GM19239 (cell line): ENCODE measurements at places on chromosomes 2 and 18.
A peak's percentile ranks its signal among the peaks of the same experiment; 100 is the strongest.

- DNase-seq: no peak
Observed at GRCh38 chr2:160109939-160110673, 47.7 kb upstream of the PLA2R1 start.

- no peak for DNase-seq
Observed at GRCh38 chr2:160557903-160558302, 64.3 kb upstream of the RBMS1 start.

GRCh38 chr2:9791711-9792110 lies 51.6 kb upstream of the TAF1B start:
- DNase-seq: no peak

GRCh38 chr18:34050661-34051060 lies 174.1 kb downstream of the NOL4 start:
- DNase-seq: no peak

DNA sequence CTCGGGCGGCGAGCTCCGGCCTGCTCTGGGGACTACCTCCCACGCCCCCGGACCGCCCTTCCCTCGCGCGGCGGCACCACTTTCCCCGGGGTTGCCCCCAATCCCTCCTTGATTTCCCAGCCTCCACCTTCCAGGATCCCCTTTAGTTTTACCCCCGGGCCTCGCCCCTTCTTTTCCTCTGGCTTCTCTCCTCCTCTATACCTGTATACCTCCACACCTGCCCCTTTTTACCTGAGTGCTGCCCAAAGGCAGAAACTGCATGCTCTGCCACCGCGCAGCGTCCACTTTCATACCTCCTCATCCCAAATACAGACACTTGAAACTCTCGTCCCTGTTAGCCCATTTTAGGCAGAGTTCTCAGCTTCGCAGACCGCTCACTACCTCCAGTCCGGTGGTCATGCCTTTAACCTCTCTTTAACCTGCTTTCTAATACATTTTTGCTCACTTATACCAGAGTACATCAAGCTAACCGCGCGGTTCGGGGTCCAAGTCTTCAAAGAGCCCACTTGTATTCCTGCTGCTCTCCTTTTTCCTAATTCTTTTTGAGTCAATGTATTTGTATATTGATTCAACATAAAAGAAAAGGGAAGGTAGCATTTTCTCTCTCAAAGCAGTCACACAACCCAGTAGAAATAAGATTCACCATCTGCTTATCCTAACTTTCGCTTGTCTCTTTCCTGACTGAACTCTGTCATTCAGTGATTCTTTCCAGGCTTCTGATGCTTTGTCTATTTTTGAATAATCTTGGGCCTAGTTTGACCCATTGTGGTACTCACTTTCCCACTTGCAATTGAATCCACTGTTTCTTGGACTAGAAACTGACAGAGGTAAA lies 901 bp downstream of the SPOPL start:
- DNase-seq: no peak

GRCh38 chr18:45291621-45292615 lies 323.4 kb upstream of the SLC14A2 start:
- no peak for DNase-seq

DNA sequence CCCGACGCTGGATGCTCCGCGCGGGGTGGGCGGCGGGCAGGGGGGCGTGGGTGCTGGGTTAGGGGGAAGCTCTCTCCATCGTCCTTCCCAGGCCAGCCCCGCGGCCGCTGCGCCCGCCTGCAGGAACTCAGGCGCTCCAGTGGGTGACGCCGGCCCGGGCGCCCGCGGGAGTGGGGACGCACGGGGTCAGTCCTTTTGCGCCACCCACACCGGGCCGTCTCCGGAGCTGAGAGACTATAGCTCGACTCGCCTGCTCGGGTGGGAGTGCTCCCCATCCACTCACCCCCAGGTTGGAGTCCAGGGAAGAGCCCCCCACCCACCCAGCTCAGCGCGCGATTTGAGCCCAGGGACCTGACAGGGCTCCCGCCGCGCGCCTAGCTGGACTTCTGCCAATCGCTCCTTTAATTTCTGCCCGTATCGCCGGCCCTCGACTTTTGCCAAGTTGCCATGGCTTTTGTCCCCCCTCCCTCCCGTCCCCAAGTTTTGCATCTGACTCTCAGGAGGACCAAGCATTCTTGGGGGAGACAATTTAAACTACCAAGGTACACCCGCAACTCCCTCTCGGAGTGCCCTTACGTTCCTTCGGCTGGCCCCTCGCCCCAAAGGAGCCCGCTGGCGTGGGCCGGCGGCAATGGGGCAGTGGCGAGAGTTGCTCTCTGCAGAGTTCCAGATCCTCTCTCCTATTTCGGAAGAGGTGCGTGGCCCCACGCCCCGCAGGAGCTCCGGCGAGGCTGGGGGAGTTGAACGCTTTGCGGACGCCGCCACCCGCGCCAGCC lies 205.8 kb upstream of the SMAD2 start:
- DNase-seq: no peak

DNA sequence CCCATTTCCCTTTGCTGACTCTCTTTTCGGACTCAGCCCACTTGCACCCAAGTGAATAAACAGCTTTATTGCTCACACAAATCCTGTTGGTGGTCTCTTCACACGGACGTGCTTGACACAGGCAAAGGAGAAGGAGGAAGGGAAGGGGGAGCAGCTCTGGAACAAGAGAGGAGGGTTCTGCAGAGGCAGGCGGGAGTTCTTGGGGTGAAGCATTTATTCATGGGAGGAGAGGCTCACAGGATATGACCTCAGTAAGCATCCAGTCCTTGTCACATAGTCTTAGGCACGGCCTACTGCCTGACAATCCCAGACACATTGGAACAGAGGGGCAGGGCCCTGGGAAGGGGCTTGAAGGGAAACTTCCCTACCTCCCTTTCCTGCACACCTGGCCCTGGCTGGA lies 171.7 kb upstream of the HS6ST1 start:
- no peak for DNase-seq

GRCh38 chr2:126600742-126601141 lies 55.2 kb upstream of the GYPC start:
- DNase-seq: no peak

DNA sequence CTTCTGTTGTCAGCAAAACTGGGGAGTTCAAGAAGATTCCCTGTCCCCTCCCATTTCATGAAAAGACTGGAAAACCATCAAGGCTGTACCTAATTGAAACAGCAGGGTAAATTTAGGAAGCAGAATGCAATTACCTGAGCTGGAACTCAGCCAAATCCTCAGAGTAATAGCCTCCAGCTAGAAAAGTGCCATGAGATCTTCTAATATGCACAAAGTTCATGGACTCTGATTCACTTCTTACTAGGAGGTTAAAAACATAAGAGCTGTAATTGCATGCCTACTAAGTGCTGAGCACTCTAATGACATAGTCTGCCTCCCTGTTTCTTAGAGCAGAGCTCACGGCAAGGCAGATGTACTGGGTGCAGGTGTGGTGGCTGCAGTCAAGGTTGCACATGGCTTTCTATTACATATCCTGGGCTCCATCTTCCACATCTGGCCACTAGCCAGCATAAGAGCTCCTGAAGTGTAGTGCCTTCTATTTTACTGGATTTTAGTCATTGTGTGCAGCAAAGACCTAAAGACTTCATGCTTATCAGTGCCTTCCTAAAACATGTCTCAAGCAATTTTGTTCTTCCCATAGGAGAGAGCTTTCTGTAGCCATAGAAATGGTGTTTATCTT lies 341.7 kb downstream of the PTPRM start:
- DNase-seq: no peak

DNA sequence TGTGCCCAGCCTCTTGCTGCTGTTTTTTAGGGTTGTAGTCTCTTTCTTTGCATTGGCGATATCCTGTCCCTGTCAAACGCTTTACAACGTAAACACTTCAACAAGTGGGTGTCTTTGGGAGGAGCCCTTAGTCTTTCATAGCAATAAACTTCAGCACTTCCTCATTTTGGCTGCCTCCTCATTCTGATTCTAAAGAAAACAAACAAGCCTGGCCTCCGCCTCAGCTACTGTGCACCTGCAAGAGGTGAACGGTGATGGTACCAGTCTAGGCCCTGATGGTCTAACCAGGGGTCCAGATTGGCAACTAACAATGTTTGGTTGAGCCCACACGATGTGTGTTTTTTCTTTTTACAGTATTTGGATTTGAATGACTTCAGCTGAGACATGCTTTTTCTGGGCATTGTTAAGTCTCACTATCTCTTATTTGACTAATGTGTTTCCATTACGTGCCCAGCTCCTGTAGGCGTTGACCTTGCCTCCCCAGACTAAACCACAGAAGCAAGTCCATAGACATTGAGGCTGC lies 53.2 kb upstream of the CUL3 start:
- peak; percentile 49 for DNase-seq

DNA sequence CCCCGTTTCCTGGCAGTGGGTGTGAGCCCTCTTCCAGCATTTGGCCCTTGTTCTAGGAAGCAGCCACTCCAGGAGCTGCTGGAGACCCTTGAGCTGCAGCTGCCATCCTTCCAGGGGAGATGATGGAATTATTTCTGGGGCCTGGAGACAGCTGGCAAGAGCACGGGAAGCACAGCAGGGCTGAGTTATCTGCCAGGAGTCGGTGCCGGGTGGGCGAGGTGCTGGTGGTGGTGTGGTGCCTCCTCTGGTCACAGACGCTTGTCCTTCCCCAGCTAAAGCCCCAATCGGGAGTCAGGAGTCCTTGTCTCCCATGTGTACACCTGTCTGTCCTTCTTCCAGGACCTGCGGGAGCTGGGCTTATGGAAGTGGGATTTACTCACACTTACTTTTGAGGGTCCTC lies 36.0 kb downstream of the DPYSL5 start:
- no peak for DNase-seq

GRCh38 chr2:229348128-229348527 lies 77.0 kb upstream of the PID1 start:
- no peak for DNase-seq

- DNase-seq: no peak
Observed at GRCh38 chr2:33230195-33230594, 246.3 kb upstream of the RASGRP3 start.

GRCh38 chr2:208579678-208580077 lies 173.1 kb downstream of the PTH2R start:
- no peak for DNase-seq

DNA sequence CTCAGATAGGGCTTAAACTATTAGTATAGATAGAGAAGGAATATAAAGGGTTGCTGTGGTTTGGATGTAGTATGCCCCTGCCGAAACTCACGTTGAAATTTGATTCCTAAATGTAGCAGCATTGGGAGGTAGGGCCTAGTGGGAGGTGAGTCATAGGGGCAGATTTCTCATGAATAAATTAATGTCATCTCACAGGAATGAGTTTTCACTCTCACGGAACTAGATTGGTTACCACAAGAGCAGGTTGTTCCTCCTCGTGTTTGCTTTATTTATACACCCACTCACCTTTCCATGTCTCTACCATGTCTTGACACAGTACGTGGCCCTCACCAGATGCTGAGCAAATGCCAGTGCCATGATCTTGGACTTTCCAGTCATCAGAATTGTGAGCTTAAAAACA lies 218.2 kb downstream of the RBM43 start:
- no peak for DNase-seq

- DNase-seq: no peak
Observed at GRCh38 chr2:15643791-15644585, 52.3 kb downstream of the DDX1 start.

GRCh38 chr2:227703280-227703732 lies 14.5 kb downstream of the SLC19A3 start:
- DNase-seq: no peak
